Fibroblast of upper back skin (primary cell): ENCODE measurements at places on chromosomes 16 and 17.

GRCh38 chr16:80938004-80938878 is 68.4 kb downstream of the CMC2 start:
- peak; percentile 100 for DNase-seq

DNA sequence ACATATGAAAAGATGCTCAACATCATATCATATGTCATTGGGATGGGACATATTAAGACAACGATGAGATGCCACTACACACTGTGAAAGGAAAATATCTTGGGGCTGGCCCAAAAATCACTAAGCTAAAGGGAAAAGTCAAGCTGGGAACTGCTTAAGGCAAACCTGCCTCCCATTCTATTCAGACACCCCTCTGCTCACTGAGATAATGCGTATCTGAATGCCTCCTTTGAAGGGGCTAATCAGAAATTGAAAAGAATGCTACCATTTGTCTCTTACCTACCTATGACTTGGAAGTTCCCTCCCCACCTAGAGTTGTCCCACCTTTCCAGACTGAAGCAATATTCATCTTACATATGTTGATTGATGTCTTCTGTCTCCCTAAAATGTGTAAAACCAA is 11.2 kb upstream of the TRIM25 start:
- DNase-seq, result no peak

DNA sequence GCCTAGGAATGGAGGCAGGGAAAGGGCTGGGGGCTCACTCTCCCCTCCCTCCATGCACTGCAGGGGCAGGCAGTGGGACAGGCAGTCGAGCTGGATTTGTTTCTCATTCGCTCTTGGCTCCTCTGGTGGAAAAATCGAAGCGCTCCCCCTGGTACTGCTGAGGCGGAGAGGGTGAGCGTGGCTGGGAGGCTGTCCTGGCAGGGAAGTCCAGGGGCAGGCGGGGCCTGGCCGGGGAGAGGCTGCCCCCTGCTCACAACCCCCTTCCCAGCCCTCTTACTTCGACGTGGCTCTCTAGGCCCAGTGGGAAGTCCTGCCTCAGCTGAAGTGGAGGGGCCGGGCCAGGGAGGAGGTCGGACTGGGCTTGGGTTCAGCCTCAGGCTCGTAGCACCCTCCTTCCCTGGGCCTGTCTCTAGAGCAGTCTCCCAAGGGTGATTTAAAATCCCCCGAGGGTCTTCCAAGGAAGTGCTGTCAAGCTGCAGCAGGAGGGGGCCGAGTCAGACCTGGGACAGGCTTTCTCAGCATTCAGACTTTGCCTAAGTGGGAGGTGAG is 16.5 kb upstream of the TMEM92 start:
- DNase-seq, result peak; percentile 45

DNA sequence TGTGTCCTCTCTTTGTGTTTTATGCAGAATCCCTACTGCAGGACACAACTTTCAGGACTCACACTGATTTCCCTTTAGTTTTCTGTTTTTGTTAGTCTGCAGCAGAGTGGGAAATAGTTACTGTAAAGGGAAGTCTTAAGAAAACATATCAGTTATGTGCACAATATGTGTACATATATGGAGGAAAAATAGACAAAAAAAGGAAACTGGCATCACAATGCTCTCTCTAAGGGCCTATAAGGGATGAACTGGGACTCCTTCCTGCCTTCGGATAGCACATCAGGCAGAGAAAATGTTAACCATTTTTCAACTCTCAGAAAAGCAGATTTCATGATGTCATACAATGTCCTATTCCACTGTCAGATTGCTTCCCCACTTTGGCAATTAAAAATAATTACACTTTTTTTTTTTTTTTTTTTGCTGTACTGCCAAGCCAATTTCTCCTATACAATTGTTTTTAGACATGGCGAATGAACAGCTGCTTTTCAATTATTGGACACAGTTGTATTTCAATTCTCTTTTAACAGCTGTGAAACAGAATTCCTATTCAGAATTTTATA is 112.5 kb upstream of the KCNJ16 start:
- DNase-seq, result no peak

- peak; percentile 80 for DNase-seq
These were observed 199.8 kb downstream of the CYB561 start for GRCh38 chr17:63246344-63246743.

DNA sequence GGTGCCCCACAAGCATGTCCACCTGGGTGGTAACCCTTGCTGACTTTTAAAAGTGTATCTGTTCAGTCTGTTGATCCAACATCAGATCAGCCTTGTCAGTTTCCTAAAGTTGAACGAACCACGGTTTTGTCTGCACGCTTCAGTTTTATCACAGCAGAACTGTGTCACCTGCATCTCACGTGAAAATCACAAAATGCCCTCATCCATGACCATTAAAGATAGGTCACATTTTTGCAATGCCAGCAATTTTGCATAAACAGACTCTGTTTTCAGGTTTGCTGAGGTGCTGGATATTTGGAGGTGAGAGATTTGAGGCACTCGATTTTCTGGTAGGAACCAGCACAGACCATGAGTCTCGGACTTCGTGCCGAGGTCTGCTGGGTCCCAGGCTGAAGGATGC is 3.0 kb downstream of the METRNL start:
- no peak for DNase-seq

DNA sequence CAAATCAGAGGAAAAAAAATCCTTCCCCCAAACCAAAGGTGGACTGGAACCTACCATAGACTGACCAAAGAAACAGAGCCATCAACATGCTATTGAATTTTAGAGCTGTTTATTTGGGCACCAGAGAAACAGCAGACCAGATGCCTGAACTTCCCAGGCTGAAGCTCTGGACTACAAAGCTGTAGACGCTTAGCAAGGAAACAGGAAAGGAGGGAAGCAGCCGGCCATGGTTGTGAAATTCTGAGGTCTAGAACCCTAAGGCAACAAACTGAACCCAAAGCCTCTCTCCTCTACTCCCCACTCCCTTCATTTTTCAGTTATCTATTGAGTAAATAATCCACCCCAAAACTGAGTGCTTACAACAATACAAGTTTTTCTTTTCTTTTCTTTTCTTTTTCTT is 45.4 kb upstream of the MEIOC start:
- peak; percentile 40 for DNase-seq

- no peak for DNase-seq
These were observed 283.0 kb upstream of the MAF start for GRCh38 chr16:79883494-79883893.

DNA sequence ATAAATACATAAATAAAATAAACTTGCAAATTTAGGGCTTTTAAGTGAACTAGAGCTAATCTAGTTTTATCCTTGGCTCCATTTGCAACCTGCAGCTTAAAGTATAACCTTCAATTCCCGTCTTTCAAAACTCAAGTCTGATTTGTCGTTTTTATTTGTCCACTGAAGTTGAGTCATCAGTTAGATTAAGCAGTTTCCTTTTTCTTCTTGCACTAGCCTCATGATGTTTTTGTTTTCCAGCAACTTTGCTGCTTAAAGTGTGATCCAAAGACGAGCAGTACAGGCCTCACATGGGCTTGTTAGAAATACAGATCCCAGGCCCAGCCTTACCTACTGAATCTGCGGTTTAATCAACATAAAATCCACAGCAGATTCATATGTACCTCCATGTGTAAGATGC is 13.8 kb downstream of the ARSG start:
- DNase-seq, result no peak

- no peak for DNase-seq
These were observed 346.5 kb downstream of the C16orf95 start for GRCh38 chr16:86970726-86971125.

- DNase-seq, result no peak
These were observed 75.9 kb upstream of the ZNF750 start for GRCh38 chr17:82915757-82916027.

DNA sequence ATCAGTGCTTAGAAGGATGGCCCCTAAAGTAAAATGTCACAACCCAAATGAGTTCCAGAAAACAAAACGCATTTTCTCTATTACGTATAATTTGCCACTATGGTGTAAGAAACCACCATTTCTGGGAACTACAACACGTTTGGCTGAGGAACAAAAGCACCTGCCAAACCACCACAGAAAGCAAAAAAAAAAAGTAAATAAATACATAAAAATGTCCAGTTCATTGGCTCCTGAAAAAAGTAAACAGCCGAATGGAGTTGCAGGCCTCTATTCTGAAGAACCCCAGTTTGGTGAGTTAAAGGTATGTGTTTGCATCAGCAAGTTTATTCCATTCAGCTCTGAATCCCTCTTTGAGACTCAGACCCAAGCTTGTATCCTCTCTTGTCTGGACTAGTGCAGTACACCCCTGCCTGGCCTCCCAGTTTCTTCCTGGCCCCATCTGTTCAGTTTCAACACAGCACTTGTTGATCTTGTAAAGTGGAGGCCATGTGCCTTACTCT is 36.9 kb downstream of the ERN1 start:
- no peak for DNase-seq

- no peak for DNase-seq
These were observed 302.4 kb downstream of the SEC14L1 start for GRCh38 chr17:77442976-77443747.

DNA sequence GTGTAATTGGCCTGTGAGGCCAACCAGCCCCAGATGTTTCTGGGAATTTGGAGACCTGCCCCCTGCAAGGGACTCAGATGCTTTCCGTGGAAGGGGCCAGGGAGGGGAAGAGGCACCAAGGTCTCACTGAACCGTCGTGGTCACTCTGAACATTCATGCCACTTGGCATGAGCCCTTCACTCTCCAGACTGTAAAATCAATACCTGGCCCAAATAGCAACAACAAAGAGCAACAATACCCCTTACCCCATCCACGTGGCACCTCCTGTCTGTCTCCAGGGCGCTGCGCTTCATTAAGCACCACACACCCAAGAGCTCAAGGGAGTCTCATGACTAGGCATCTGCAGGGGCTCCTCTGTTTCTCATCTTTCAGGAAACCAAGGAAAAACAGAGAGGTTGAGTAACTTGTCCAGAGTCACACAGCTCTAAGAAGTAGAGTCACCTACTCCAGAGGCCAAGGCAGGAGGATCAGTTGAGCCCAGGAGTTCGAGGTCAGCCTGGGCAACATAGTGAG is 52.8 kb downstream of the SOCS1 start:
- DNase-seq, result no peak

- DNase-seq, result peak; percentile 41
These were observed 458 bp downstream of the SLC12A4 start for GRCh38 chr16:67967958-67968399.

DNA sequence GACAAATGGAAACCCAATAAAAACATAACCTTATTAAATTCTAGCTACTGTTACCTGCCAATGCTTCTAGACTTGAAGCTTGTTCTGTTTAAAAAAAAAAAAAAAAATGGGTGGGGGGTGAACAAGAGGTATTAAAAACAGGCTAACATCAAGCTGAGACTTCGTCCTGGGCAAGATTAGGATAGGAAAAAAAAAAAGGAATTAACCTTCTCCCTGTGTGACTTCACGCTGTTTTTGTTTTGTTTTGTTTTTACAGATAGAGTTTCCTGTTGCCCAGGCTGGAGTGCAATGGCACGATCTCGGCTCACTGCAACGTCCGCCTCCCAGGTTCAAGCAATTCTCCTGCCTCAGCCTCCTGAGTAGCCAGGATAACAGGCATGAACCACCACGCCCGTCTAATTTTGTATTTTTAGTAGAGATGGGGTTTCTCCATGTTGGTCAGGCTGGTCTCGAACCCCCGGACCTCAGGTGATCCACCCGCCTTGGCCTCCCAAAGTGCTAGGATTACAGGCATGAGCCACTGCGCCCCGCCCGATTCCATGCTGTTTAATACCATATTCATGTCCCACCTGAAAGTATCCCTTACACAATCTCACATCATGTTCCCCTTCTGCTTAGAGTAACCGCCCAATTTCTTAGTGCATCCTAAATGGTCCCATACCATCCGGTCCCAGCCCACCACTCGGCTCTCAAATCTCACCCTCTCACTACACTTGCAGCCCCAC is 2.2 kb downstream of the USP31 start:
- DNase-seq, result no peak

DNA sequence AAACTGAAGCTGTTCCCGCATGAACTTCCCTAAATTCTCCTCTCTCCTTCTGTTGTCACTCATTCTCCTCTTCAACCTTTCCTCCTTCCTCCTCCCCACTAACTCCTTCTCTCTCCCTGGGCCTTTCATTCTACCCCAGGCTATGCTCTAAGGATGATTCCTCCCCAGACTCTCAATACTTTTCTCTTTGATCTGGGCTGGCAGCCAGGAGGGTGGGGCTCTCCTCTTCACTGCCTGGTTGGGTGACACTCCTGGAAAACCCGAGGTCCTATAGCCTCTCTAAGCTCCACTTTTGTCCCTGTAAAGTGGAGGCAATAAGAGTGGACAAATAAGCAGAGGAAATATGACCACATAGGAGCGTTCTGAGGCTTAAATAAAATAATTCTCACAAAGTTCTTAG is 46.2 kb downstream of the HSD17B2 start:
- DNase-seq, result no peak

DNA sequence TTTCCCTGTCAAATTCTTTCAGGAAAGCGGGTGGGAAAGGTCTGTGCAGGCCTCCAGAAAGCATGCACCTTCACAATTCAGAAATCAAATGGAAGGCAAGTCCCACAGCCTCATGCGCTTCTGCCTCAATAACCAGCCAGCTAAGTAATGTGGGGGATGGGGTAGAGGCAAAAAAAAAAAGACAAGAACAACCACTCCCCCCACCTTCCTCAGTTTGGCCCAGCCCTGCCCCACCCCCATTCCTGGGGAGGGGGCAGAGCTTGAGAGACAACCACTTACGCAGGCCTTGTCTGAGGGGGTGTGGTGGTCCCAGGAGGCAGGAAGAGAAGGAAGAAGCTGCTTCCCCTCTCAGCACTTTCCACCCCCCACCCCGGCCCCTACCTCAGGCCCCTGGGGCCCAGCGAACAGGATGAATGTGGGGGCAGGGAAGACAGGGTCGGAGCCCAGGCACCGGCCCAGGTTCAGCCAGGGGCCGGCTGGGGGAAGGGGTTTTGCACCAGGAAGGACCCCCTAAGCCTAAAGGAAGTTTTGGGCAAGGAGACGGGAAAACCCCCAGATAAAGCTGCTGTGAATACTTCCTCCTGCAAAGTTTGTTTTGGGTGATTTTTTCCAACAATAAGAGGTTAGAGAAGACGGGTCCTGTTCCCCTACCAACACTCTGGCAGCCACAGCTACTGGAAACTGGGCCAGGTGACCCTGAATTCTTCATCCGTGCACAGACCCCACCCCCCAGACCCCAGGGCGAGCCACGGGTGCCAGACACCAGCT is 1.2 kb downstream of the JUP start:
- no peak for DNase-seq

GRCh38 chr16:27737513-27737912 is 187.6 kb downstream of the KATNIP start:
- no peak for DNase-seq

DNA sequence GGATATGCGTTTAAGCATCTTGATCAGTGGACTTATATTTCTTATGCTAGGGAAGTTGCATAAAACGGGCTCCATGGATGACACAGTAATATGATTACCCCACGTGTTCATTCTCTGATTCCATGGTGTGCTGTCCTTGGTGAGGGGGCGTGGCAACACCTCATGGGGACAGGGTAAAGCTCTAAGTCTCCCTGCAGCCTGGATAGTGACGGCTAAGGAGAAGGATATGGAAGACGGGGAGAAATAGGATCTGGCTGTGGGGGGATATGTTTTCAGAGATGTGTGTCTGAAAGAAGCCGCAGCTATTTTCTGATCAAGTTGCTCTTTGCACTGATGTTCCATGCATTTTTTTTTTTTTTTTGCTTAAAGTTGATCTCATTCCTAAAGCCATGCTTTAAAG is 84.3 kb downstream of the MARCHF10 start:
- no peak for DNase-seq

GRCh38 chr17:75118307-75118706 is 8.5 kb downstream of the ARMC7 start:
- no peak for DNase-seq

GRCh38 chr16:57680842-57681375 is 12.8 kb downstream of the ADGRG3 start:
- DNase-seq, result no peak
